A375 (cell line): ENCODE measurements at places on chromosomes 3 and 15. TPM values are rescaled to one million over a fixed set of nuclear protein-coding genes. Genes with fewer than 3 reads are reported as not detected.

AADACL2 gene
- not detected in 2 replicates for total RNA-seq

DNASE1L3 gene
- not detected in 2 replicates for total RNA-seq

ATG3 gene
- 99.6 and 109 TPM in 2 replicates for total RNA-seq

FRMD4B gene
- total RNA-seq: 25.3 and 25.4 TPM in 2 replicates

GBE1 gene
- total RNA-seq: 23.1 and 30.9 TPM in 2 replicates

TIPIN gene
- 26.9 and 34.0 TPM in 2 replicates for total RNA-seq
